ENCODE measurements at places on chromosomes 1 and 21. TPM values are rescaled to one million over a fixed set of nuclear protein-coding genes. Genes with fewer than 3 reads are reported as not detected.
A peak's percentile ranks its signal among the peaks of the same experiment; 100 is the strongest.

CFHR3 gene
- not detected for total RNA-seq

CRABP2 gene
- 0.99 TPM for total RNA-seq

TNFAIP8L2 gene
- 0.99 TPM for total RNA-seq

EDARADD gene
- 8.9 TPM for total RNA-seq

SEMA4A gene
- 11.9 TPM for total RNA-seq

SLX9 gene
- total RNA-seq, result 9.3 TPM

ATP6V1G3 gene
- total RNA-seq, result not detected

REN gene
- total RNA-seq, result not detected

GRCh38 chr1:11514366-11514765, 35.4 kb downstream of the DISP3 start:
- DNase-seq, result no peak

- DNase-seq, result no peak
Observed at GRCh38 chr1:220307607-220308006, 35.4 kb upstream of the RAB3GAP2 start.

DNA sequence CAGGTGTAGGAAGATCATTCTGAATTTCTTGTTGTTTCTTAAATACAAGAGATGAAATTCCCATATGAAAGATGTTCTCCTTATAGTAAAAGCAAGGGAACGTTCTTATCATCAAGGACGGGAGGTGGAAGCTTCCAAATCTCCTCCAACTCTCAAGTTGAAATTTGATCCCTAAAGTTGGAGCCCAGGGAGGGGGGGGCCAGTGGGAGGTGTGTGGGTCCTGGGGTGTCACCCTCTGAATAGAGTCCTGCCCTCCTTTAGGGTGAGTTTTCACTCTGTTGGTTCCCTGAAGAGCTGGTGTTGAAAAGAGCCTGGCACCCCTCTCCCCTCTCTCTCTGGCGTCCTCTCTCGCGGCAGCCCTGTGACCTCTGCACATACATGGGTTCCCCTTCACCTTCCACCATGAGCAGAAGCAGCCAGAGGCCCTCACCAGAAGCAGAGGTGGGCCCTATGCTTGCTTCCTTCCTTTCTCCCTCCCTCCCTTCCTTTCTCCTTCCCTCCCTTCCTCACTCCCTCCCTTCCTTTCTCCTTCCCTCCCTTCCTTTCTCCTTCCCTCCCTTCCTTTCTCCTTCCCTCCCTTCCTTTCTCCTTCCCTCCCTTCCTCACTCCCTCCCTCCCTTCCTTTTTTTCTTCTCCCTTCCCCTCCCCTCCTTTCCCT, 10.0 kb upstream of the TRIM17 start:
- DNase-seq, result no peak

DNA sequence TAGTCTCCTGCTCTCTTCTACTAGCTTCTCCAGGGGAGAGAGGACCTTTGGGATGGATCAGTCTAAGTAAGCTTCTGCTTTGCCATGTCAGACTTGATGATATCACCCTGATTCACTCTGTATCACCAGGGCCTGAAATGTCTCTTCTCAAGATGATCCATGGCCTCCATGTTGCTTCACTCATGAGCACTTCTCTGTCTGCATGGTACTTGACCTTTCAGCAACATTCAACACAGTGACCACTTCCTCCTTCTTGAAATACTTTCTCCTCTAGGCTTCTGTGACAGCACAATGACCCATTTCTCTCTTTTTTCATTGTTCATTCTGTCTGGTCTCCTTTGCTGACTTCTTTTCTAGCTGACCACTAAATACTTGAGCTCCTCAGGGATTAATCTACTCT, 35.3 kb upstream of the NGF start:
- no peak for DNase-seq

DNA sequence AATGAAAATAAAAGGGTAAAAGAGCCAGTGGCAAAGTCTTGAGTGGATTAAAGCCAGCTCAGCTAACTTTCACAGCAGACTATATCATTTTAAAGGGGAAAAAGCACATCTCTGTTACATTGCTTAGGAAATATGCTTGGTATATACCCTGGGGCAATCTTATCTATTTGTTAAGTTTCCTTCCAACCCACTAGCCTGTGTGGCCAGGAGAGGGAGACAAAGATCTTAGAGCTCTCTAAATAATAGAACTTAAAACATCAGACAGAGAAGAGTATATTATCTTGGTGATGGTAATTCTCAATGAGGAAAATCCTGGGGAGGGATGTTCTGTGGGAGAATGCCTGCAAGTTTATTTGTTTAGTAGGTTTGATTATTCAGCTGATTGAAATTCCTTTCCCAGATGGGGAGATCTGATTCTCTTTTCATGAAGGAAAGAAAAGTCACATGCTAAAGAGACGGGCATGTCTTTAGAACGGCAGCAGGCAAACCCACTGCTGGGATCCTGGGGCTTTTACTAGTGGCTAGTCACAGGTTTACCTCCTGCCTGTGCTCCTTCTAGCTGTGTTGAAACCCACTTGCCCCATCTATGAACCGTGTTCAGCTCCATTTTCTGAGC, 3.6 kb downstream of the KCNE2 start:
- DNase-seq, result peak; percentile 74

DNA sequence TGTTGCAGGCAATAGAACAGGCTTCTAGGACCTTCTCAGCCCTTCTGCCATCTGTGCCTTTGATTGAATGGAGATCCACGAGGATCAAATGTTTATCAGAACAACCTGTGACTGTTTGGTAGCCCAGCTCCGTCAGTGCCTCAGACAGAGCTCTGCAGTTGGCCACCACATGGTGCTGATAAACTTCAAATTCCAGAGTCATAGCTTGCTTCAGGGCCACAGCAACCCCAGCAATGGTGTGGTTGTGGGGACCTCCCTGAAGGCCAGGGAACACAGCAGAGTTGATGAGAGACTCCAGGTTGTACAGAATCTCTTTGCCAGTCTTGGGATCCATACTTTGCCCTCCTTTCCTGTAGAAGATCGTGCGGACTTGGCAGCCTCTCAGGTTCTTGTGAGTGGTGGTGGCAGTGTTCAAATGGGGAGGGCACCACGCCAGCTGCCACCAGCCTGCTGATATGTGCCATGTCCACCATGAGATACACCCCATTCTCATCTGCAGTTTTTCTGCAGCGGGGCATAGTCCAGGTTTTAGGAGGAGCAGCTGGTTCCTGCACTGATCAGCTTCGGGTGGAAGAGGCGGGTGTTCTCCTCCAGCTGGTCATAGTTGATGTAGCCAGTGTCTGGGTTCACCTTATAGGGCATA, 82.9 kb upstream of the ARTN start:
- DNase-seq, result no peak

DNA sequence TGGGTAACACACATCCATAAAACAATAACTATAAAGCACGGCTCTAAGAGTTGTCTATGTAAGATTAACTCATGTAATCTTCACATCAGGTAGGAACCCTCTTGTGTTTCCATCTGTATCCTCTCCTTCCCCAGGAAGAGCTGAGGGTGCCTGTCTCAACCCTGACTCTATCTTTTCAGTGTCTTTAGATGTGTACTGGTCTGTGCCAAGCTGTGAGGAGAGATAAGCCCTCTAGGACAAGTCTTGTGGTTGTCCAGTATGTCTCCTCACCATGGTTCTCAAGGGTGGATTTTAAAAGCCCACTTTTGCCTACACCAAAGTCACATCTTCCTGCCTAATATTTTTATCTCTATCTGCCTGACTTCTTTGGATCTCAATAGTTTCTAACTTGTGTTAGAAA, 300.1 kb downstream of the KCNT2 start:
- no peak for DNase-seq

- DNase-seq, result no peak
Observed at GRCh38 chr21:32990666-32991065, 35.1 kb upstream of the OLIG2 start.

GRCh38 chr1:173590557-173590956, 12.3 kb downstream of the SLC9C2 start:
- no peak for DNase-seq

DNA sequence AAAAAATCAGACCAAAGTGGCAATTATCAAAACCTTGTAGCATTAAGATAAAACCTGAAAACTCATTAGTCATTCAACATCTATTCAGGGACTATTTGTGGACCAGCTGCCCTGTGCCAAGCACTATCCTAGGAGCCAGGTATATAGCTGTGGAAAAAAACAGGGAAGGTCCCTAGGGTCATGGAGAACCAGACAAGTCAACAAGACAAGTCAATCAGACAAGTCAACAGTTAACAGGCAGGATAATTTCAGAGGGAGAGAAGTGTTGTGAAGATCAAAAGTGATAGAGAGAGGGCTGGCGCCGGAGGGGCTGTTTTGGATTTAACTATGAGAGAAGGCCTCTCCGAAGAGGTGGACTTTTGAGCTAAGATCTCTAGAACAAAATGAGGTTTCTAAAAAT, 3.3 kb upstream of the ATP1A4 start:
- no peak for DNase-seq

- no peak for DNase-seq
Observed at GRCh38 chr1:54246116-54246721, 46.3 kb downstream of the MRPL37 start.

All from body of pancreas (tissue), 4 donors.